ENCODE measurements at places on chromosomes 3 and 15. TPM values are rescaled to one million over a fixed set of nuclear protein-coding genes. Genes with fewer than 3 reads are reported as not detected.

IL20RB gene
- 1.7 TPM for total RNA-seq

SGO1 gene
- 14.8 TPM for total RNA-seq

ZXDC gene
- total RNA-seq, result 33.3 TPM

ADPRH gene
- total RNA-seq, result 7.8 TPM

GRCh38 chr15:45136378-45136764, 6.6 kb downstream of the DUOX1 start:
- no peak overlapping the region for H3K4me3 ChIP-seq
- no peaks in the 10 kb centered on the region for H3K36me3 ChIP-seq
- no peak overlapping the region for H3K27ac ChIP-seq

SLC2A2 gene
- 0.13 TPM for total RNA-seq

LAMB2 gene
- total RNA-seq, result 189 TPM

Data from Panc1 (cell line).